ENCODE measurements at places on chromosomes 2 and 18. TPM values are rescaled to one million over a fixed set of nuclear protein-coding genes. Genes with fewer than 3 reads are reported as not detected.

Gene LIPG
- 50.9 TPM for total RNA-seq

Gene SPATA3
- not detected for total RNA-seq

Gene TMEM163
- 5.9 TPM for total RNA-seq

Gene ANTXR1
- total RNA-seq = 42.6 TPM

Gene HAAO
- total RNA-seq = 16.2 TPM

Gene GAD1
- 1.1 TPM for total RNA-seq

Gene COQ10B
- total RNA-seq = 28.6 TPM

Gene RAB6D
- 0.16 TPM for total RNA-seq

Gene KIDINS220
- total RNA-seq = 56.6 TPM

Gene FEV
- total RNA-seq = not detected

Gene KYNU
- 6.4 TPM for total RNA-seq

Gene LIMS4
- 2.9 TPM for total RNA-seq

Gene MROH2A
- not detected for total RNA-seq

Gene ALKAL2
- total RNA-seq = 18.2 TPM

Gene LYG2
- not detected for total RNA-seq

Gene CDH7
- not detected for total RNA-seq

Gene ABCG5
- not detected for total RNA-seq

Gene DES
- 74.2 TPM for total RNA-seq

Gene HAT1
- 35.8 TPM for total RNA-seq
